Central memory CD8-positive, alpha-beta T cell (primary cell): ENCODE measurements at places on chromosomes 3 and 15.

DNA sequence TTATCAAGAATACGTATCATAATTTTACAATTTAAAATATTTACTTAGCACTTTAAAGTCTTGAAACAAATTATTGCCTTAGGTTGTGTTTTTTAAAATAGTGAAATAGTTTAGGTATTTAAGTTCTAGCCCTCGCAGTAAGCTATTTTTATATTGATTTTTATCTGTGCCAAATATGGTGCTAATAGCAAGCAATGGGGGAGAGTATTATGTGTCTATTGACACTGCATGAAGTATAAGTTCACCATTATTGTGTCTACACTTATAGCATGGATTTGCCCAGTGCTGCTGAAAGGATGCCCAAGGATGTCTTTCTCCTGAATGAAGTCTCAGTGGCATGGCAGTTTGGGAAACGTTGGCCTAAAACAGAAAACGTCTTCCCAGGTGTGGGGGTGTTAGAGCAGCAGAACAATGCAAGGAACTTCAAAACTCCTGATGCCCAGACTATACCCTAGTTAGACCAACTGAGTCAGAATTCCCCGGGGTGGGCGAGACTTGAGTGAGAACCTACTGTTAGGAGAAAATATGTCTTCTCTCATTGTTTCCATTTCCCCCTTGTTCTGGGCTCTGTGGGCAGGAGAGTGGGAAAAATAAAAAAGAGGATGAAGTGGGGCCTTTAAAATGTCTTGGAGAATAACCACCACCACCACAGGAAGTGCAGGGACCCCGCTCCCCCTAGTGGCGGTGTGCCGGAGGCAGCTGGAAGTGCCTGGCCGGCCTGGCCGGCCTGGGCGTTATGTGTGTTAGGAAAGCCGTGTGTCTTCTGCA, 104.2 kb upstream of the SLC7A14 start:
- no peak for DNase-seq

GRCh38 chr3:143070977-143071551, 48.5 kb upstream of the CHST2 start:
- no peak for DNase-seq

GRCh38 chr3:46845397-46845859, 17.8 kb downstream of the MYL3 start:
- no peak for DNase-seq

DNA sequence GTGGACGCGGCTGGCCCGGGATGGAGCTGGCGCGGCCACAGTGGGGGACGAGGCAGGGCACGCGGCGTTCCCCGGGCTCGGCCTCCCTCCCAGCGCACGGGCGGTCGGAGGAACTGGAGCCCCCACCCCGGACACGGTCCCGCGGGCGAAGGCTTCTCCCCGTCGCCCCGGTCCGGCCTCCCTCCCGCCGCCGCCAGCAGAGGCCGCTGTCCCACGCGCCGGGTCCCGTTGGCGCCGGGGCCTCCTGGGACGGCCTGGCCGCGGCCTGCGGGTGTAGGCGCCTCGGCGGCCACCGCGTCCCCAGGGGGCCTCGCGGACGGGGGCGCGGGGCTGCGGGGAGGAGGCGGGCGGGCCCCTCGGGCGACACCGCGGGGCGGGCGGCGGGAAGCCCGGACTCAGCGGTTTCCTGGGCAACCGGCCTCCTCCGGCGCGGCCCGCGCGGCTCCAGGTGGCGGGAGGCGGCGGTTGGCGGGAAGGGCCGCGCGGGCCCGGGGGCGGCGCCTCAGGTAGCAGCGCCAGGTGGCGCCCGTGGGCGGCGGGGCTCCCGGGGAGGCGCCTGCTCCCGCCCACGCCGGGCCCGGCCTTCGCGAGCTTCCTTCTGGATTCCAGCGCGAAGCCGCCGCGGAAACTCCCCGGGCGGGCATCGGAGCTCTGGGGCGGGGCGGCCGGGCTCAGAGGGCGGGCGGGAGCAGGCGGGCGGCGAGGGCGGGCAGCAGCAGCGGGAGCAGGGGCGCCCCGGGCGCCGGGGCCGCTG, 26.7 kb downstream of the MELTF start:
- peak; percentile 59 for DNase-seq

DNA sequence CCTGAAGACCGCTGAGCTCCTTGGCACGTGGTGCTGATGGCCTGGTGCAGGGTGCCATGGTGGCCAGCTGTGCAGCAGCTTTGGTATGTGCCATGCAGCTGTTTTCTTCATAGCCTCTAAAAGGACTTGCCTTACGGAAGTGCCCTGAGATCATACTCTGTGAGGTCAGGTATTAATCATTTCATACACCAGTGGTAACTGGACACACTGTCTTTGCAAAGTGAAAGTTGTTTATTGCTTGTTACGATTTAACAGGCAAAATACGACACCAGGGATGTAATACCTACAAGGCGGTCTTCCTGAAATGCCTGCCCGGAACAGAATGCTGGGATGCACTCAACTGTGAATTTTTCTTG, 184.6 kb downstream of the ATP10A start:
- DNase-seq, result no peak

DNA sequence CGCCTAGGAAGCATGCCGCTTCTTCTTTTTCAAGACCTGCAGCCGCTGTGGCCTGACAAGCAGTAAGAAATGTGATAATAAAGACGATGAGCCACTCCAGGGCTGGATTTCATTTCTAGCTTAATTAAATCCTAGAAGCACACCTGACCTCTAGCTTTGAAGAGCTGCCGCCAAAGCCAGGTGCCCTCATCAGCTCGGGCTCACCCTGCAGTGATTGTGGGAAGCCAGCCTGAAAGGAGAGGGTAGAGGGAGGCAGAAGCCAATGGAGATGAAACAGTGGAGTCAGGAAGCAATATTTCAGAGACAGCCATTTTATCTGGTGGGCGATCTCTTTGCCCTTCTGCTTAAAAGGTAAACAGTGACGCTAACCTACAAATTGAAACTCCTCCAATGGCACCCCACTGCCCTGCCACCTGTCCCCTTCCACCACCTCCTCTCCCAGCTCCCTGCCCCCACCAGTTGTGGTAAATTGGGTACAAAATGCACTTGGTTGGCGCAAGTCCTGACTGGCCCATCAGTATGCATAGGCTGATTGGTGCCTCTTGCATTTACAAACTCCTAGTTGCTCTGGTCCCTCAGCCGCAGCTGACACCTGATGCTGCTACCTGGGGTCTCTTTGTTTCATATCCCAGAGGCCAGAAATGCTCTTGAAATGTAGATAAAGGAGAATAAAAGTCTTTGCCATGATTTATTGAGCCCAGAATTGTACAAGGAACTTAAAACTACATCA, 385.3 kb downstream of the PDCD6IP start:
- no peak for DNase-seq

DNA sequence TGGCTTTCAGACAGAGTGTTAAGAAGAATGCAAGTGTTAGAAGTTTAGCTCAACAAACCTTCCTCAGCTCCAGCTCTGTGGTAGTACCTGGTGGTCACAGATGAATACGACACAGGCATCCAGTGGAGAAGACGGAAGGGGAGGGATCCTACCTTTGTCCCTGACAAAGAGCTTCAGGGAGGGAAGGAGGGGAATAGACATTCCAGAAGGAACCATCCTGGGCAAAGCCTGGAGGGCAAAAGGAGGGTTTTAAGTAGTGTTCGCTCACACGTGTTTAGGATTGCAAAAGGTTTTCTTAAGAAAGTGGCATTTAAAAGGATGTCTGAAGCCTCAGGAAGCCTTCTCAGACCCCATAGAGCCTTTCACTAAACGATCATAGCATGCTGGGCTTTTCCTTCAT, 2.8 kb downstream of the CHCHD4 start:
- no peak for DNase-seq

DNA sequence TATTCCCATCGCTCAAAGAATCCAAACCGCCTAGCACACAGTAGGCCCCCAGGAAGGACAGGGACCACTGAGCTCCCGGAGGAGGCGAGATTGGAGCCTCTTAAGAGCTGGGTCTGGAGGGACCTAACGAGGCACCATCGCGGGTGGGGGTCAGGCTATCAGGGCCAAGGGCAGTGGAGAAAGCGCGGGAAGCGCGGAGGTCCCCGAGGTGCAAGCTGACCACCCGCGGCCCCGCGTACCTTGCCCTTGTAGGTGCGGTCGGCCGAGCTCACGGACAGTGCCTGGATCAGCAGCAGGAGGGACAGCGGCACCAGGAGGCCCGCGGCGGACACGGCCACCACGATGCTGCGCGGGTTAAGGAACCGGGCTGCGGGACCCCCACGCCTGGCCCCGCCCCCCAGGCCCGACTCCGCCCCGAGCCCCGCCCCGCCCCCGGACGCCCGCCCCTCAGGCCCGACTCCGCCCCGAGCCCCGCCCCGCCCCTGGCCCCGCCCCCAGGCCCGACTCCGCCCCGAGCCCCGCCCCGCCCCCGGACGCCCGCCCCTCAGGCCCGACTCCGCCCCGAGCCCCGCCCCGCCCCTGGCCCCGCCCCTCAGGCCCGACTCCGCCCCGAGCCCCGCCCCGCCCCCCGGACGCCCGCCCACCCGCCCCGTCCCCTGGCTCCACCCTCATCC, 3.9 kb downstream of the ZDHHC19 start:
- DNase-seq, result no peak

DNA sequence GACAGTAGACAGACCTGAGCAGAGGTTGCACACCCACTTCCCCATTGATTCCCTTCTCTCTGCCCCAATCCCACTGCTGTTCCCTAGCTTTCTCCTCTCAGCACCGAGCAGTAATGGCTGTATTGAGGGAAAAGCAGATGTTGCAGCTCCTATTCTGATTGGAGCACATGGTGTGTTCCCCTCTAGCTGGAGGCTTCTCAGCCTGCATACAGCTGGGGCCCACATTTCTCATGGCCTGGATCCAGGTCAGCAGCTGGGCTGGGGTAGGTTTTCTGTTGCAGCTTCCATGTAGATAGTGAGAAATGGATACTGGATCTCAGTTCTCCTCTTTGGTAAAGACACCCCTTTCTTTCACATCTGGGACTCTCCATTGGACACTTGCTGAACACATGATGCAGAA, 50.1 kb downstream of the RYR3 start:
- DNase-seq, result no peak

DNA sequence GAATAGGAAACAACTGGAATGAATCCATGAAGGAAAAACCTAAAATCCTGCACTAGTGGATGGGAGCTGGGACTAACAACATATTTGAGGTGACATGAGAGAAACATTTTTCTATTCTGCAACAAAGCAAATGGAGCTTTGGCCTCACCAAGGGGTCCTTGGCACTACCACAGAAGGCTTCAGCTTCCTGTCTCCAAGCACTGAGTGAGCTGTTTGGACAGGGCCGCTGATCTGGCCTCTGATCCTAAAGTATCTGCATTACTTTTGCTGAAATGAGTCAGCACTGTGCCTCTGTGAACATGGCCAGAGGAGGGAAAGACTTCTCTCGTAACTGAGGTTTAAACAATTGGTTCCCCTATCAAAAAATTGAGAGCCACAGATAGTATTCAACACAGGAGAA, 9.0 kb downstream of the ARPP21 start:
- DNase-seq, result no peak

DNA sequence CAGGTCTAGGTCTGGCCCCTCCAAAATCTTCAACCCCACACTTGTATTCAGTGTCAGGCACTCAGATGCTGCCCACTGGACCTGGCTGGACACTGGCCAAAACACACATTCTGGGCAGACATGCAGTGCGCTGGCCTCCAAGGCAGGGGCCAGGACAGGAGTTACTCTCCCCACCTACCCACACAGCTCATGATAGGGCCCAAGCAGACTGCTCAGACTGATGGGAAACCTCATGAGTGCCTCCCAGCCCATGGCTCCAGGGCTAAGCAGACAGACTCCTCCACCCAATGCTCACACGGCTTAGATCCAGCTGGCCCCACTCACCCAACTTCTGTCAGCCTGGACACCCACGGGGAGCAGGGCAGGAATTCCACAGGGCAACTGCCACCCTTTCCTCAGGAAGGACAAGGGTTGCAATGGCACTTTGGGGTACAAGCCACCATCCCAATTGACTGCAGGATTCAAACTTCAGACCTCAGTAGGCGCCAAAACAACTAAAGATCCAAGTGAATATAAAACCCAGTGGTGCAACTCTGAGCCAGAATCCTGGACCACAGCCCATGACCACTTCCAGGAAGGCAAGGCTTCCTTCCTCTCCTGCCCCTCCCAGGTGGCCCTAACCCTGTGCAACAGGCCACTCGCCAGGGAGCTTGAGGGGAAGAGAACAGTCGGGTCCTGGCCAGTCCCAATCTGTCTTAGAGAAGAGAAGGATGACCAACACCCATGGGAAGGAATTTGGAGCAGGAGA, 1.4 kb downstream of the LTF start:
- no peak for DNase-seq

GRCh38 chr3:129855170-129855831, 38.2 kb downstream of the TMCC1 start:
- DNase-seq, result no peak

DNA sequence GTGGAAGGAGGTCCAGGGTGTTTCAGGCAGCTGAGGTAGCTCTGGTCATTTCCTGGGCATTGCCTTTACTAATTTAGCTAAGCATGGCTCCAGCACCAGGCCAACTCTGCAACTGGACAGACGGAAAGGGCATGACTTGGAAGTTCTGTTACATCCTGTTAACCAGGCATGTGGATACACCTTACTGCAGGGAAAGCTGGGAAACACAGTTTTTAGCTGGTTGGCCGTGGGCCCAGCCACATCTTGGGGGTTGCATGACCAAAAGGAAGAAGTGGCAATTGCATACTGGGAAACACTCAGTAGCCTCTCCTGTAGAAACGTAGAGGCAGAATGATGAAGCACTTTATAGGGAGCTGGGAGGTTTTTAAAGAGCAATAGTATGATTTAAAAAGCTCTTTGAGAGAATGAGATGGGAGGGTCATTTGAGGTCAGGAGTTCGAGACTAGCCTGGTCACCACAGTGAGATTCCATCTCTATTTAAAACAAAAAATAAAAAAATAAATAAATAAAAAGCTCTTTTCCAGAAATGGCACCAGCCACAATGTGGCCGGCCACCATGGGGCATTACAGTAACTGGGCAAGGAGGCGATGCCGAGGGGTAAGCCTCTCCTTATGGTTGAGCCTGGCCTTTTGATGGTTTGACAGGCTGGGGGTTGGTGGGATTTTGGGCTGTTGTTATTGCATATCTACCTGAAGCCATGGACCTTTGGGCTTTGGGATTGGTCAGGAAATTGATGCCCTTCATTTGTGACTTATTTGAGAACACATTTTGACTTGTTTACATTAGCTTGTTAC, 28.6 kb downstream of the TRAK1 start:
- no peak for DNase-seq

GRCh38 chr3:65473736-65474135, 565.0 kb downstream of the MAGI1 start:
- no peak for DNase-seq

- DNase-seq, result no peak
Observed at GRCh38 chr3:113783980-113784379, 37.1 kb downstream of the ATP6V1A start.

- no peak for DNase-seq
Observed at GRCh38 chr3:104887619-104888018, 479.1 kb upstream of the ALCAM start.

GRCh38 chr3:176521531-176522175, 675.6 kb downstream of the TBL1XR1 start:
- DNase-seq, result no peak

- DNase-seq, result peak; percentile 14
Observed at GRCh38 chr15:92082006-92082843, 228.7 kb downstream of the SLCO3A1 start.

GRCh38 chr3:41638381-41638780, 323.5 kb downstream of the ULK4 start:
- DNase-seq, result no peak

GRCh38 chr3:149390772-149391212, 13.3 kb upstream of the TM4SF1 start:
- no peak for DNase-seq
